ENCODE measurements at places on chromosomes 16 and 17.

GRCh38 chr17:68792042-68792685 lies 163.0 kb downstream of the ABCA8 start:
- DNase-seq = no peak

- DNase-seq = no peak
Observed at GRCh38 chr17:43840814-43841213, 6.2 kb upstream of the CD300LG start.

DNA sequence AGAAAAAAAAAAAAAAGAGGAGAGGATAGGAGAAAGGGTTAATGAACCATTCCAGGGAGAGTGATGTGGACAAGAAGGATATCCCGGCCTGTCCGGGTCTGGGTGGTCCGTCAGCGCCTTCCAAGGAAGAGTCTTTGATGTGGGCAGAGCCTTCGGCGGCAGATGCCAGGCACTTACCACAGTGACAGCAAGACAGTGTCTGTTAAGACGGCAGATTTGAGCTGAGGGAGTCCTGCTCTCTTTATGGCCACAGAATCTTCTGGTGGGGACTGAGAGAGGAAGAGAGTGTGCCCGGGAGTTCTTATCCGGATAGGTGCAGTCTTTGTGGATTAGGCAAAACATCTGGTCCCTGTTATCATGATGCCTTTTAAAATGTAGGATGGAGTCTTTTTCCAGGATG lies 95.2 kb downstream of the ZDHHC7 start:
- DNase-seq = no peak

GRCh38 chr17:4297351-4297750 lies 33.6 kb upstream of the ANKFY1 start:
- no peak for DNase-seq

- DNase-seq = no peak
Observed at GRCh38 chr16:49726155-49726554, 129.8 kb downstream of the ZNF423 start.

DNA sequence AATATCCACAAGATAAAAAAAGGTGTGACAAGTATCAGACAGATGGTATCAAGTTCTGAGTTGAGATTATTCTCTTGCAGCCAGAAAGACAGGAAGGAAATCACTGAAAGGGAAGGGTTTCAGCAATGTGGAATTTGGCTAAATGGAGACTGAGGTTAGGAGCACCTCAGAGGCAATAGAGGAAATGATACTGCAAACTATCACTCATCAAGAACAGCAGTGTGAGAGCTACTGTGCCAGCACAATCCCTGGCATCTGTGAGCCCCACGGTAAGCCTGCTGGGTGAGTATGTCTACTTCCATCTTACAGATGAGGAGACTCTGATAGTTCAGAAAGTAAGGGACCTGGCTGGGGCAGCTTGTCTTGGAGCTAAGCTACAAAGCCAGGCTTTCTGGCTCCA lies 162.0 kb downstream of the SALL1 start:
- DNase-seq = no peak

DNA sequence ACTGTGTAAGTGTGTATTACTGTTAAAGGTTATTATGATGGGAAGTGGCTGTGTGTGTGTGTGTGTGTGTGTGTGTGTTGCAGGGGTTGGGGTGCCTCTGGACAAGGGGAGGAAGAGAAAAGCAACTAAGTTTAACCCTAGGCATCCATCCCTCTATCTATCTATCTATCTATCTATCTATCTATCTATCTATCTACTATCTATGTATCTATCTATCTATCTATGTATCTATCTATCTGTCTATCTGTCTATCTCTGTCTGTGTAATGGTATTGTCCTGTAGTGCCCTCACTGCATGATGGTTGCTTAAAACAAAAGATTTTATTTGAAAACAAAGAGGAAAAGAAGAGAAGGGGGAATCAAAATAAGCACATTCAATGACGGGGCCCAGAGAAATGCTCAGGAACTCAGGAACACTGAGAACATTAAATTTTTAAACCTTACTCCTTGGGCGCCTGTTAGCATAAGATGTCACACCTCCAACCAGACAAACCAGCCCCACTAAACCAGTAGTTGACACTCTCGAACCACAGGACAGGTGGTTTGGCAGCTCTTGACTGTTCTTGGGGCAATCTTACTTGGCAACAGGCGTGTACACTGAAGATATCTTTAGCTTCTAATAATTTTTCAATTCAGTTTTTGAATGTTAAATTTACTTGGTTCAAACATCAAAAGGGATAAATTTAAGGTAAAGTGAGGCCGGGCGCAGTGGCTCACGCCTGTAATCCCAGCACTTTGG lies 5.1 kb upstream of the RPL26 start:
- no peak for DNase-seq

GRCh38 chr17:76368545-76368944 lies 14.8 kb upstream of the PRPSAP1 start:
- DNase-seq = no peak

GRCh38 chr17:32626379-32626791 lies 139.6 kb downstream of the CDK5R1 start:
- DNase-seq = no peak

DNA sequence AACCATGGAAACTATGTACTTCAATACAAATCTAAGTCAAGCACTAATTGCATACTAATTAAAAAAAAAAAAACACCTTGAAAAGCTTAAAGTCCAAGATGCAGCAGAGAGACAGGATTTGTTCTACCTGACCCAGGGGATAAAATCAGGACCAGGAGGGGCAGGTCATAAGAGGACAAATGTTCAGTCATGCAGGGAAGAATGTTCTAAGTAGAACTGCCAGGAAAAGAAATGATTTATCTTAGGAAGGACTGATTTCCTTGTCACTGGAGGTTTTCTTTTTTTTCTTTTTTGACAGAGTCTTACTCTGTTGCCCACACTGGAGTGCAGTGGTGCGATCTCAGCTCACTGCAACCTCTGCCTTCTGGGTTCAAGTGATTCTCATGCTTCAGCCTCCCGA lies 9.1 kb upstream of the GHDC start:
- no peak for DNase-seq

DNA sequence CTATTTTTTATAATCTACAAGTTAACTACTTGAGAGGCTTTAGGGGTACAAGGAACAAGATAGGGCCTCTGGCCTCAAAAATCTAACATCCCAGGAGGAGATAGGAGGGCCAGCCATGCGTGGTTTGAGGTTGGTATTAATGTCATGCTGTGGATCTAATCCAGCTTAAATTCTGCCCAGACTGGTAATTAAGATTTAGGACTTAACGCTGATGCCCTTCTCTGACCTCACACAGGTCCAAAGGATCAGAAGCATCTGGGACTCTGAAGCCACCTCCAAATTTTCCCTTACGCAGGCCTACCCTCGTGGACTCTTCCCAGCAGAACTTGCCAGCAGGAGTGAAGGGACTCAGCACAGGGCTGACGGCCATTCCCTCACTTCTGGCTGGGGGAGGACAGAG lies 15.1 kb downstream of the SLC6A4 start:
- no peak for DNase-seq

Measured in stimulated activated naive CD8-positive, alpha-beta T cell treated with anti-CD3 and anti-CD28 coated beads, Interleukin-15, Interleukin-2, amounts not matched to agents 100 U/mL and 50 U/mL, for 24 hours (primary cell).